Spleen (tissue), 13 donors: ENCODE measurements at places on chromosomes 2 and 18. TPM values are rescaled to one million over a fixed set of nuclear protein-coding genes. Genes with fewer than 3 reads are reported as not detected.

GRCh38 chr18:55403421-55403949, 184.5 kb downstream of the TCF4 start:
- no peak for DNase-seq

- DNase-seq: no peak
These were observed 122.4 kb downstream of the SETBP1 start for GRCh38 chr18:44803019-44803650.

GRCh38 chr18:303607-304006, 35.8 kb upstream of the THOC1 start:
- DNase-seq: no peak

The INHA gene
- total RNA-seq: not detected

GRCh38 chr2:19504400-19505198, 146.2 kb upstream of the OSR1 start:
- DNase-seq: no peak

DNA sequence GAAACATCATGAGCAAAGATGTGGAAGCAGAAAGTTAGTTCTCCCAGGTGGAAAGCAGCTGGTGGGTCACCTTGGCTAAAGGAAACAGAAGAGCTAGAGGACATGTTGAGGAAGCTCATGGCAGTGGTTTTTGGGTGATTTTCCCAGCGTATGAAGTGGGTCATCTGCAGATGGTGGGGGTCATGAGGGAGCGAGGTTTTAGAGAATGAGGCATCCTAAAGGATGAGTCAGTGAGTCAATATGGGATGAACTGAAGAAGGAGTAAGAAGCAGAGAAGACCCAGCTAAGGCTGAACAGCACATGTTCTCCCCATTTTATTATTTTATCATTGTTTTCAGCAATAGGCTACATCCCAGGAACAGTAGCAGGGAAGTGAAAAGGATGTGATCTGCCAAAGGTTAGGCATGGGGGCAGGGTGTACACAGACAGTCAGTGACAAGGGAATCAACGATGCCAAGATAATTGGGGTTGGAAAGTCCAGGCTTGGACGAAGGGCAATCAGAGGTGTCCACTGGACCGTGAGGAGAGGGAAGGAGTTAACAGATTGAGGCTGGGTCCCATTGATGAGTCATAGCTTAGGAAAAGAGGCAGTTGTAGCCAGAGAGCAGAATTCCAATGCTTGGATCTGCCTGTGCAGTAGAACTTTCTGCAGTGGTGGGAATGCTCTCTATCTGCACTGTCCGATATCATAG, 289.3 kb upstream of the RAB12 start:
- no peak for DNase-seq

DNA sequence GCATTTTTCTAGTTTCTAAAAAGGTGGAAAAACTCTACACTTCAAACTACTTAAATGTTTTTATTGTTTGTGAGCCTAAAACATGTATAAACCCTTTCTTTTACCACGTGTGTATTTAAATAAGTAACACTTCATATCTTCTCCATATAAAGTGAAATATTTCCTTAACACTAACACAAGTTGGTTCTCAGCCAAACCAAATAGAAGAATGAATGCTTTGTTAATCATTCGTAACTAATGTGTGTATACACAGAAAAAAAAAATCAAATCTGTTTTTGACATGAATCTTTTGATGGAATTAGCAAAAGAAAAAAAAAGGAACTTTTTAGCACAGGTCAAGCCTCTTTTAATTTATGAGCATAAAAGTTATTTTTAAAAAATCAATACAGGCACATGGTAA, 89.3 kb downstream of the EHBP1 start:
- no peak for DNase-seq

DNA sequence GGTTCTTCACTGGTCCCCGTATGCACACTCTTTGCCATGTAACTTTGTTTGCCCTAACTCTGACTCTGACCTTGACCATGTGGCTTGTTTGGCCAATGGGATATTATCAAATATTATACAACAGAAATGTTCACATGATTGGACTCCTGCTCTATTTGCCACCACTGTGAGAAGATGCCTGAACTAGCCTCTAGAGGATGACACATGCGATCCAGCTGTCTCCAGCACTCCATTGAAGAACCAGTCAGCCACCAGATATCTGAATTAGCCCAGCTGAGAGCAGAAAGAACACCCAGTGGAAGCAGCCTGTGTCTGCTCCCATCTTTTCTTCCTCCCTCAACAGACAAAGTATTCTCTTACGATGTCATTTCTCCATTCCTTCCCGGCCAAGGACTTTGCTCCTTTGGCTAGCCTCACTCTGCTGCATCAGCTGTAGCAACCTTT, 412.1 kb downstream of the IRS1 start:
- no peak for DNase-seq
